ENCODE measurements at places on chromosomes 3 and 15. TPM values are rescaled to one million over a fixed set of nuclear protein-coding genes. Genes with fewer than 3 reads are reported as not detected.

CCDC39 gene
- total RNA-seq = 3.3 TPM

DNA sequence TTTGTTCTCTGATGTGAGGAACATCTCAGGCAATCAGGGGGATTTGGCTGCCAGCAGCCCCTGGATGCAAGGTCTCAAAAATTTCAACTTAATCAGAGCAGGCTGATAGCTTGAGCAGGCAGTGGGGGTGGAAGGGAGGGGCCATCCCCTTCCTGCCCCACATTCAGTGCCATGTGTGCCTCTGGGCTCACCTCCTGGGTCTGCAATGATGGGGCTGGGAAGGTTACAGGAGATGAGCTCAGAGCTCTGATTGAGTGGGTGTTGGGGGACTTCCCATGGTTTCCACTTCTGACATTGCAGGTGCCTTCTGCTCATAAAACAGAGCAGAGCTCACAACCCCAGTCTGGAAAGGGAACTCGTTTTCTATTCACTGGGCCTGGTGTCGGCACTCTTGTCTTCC, 37.0 kb downstream of the PARP16 start:
- H3K4me3 ChIP-seq = no peak overlapping the region
- H3K4me1 ChIP-seq = peaks cover 13% of the 10 kb centered on the region
- H3K27me3 ChIP-seq = no peaks in the 10 kb centered on the region
- H3K36me3 ChIP-seq = no peaks in the 10 kb centered on the region

FAM81A gene
- 0.41 TPM for total RNA-seq

DNA sequence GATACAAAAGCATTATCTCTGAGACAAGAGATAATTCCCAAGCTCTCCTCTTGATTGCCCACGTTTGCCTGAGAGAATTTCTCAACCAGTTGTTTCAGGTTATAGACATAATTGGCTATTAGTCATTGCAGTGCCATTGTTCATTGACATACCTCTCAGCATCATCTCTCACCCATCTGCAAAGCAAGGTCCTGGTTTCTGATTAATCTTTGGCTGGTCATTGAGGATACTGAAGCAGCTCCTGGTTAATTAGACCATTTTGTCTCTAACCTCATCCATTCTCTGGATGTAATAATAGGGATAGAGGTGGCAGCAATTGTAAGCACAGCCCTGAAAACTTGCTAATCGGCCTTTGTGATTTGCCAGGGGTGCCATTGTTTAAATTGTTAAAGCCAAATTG, 104.2 kb downstream of the CNTN6 start:
- H3K36me3 ChIP-seq = no peaks in the 10 kb centered on the region
- H3K27me3 ChIP-seq = no peaks in the 10 kb centered on the region
- H3K4me1 ChIP-seq = peaks cover 24% of the 10 kb centered on the region
- DNase-seq = peak; percentile 49
- H3K27ac ChIP-seq = peak overlapping the region; percentile 62

DNA sequence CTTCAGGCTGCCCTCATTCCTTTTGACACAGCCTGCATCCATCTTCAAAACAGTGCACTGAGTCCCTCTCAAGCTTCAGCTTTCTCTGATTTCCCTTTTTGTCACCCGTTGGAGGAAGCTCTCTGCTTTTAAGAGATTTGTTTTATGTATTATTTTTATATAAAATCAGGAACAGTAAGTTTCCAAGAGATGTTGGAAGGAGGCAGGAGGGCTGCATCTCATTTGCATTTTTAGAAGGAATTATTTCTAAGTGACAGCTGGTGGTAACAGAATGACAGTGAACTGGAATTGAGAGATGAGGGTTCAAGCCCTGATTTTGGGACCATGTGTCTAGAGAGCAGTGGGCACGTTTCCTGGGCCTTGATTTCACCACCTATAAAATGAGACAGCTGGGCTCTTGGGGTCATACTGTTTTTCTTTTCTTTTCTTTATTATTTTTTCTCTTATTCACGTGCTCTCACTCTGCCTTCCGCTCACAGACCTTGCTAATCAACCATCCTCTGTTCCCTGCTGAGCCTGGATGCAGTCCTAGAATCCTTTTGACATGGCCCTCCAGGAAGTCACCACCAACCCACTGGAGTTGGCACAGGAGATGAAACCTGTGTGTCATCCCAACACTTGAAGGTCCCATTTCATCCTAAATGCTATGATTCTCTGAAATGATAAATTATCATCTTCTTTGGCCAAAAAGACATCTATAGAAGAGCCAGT, 148.6 kb downstream of the CACNA2D3 start:
- H3K36me3 ChIP-seq = no peaks in the 10 kb centered on the region
- no peak overlapping the region for H3K27ac ChIP-seq
- no peaks in the 10 kb centered on the region for H3K4me1 ChIP-seq
- DNase-seq = no peak
- no peaks in the 10 kb centered on the region for H3K27me3 ChIP-seq

DNA sequence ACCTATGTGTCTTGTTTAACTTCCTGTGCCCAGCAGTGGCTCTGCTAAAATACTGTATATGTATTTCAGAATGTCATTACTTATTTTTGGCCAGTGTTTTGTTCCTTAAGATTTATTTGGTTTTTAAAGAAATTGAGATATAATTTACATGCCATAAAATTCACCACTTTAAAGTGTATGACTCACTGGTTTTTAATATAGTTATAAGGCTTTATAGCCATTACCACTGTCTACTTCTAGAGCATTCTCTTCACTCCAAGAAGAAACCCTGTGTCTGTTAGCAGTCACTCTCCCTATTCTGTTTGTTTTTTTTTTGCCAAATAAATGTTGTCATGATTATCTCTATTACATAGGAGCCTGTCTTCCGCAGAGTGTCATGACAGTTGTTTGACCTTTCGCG, 25.8 kb downstream of the PPM1L start:
- H3K36me3 ChIP-seq = no peaks in the 10 kb centered on the region
- no peak overlapping the region for H3K4me3 ChIP-seq
- no peak overlapping the region for H3K27ac ChIP-seq
- no peaks in the 10 kb centered on the region for H3K27me3 ChIP-seq
- no peak for DNase-seq
- peaks cover 23% of the 10 kb centered on the region for H3K4me1 ChIP-seq

ATP8B4 gene
- 2.7 TPM for total RNA-seq

DNA sequence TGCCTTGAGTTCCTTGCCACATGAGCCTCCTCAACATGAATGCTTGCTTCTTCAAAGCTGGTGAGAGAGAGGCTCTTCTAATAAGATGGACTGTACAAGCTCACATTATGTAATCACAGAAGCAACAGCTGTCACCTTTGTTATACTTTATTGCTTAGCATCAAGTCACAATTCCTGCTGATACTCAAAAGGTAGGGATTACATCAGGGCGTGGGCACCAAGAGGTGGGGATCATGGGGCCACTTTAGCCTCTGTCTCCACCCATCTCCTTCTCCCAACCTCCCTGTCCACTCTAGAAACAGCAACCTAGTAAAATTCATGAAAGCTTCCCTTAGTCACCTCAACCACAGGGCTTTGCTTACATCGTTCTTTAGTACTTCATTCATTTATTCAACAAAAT, 95.9 kb downstream of the FAM43A start:
- no peaks in the 10 kb centered on the region for H3K27me3 ChIP-seq
- H3K4me1 ChIP-seq = peaks cover 11% of the 10 kb centered on the region
- no peak overlapping the region for H3K4me3 ChIP-seq
- H3K27ac ChIP-seq = no peak overlapping the region

CLDN11 gene
- total RNA-seq = 1.6 TPM

- H3K4me3 ChIP-seq = no peak overlapping the region
- H3K4me1 ChIP-seq = peaks cover 23% of the 10 kb centered on the region
- no peaks in the 10 kb centered on the region for H3K27me3 ChIP-seq
- H3K36me3 ChIP-seq = no peaks in the 10 kb centered on the region
- DNase-seq = no peak
Measured at GRCh38 chr3:135158520-135158919, 363.5 kb downstream of the EPHB1 start.

- no peak for DNase-seq
- H3K4me3 ChIP-seq = no peak overlapping the region
- H3K4me1 ChIP-seq = peaks cover 5% of the 10 kb centered on the region
- H3K36me3 ChIP-seq = no peaks in the 10 kb centered on the region
- no peak overlapping the region for H3K27ac ChIP-seq
Measured at GRCh38 chr3:150150633-150151032, 179.9 kb upstream of the PFN2 start.

DNA sequence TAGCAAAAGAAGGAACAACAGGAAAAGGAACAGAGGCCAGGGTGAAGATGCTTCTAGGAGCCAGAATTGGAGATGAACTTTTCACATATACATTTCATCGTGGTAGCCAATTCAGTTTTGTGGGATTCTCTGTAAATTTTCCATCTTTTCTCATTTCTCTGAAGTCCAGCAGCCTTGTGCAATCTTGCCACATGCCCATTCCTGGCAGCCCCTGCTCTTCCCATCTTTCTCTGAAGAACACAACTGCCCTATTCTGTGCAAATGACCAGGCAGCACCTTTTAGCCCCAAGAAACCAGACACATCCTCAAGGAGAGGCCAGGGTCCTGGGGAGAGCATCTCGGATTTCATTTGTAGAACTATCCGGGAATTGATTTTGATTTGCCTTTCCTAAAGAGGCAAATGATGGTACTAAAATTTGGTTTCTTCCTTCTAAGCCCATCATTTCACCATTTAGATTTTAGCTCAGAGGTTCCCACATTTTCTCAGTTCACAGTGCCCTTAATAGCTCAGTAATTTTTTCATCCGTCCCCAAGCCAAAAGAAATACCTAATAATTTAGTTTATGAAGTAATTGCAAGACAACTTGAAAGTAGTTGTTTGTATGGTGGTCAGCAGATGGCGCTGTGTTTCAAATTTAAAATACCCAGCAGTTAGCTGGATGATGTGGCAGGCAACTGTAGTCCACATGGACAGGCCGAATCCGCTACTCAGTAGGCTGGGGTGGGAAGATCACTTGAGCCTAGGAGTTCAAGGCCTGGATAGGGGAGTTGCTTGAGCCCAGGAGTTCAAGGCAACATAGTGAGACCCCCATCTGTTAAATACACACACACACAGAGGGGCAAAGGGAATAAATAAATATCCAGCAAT, 61.3 kb upstream of the ACKR4 start:
- H3K36me3 ChIP-seq = peaks cover 5% of the 10 kb centered on the region
- peak; percentile 72 for DNase-seq
- no peak overlapping the region for H3K4me3 ChIP-seq
- H3K27me3 ChIP-seq = no peaks in the 10 kb centered on the region

DNA sequence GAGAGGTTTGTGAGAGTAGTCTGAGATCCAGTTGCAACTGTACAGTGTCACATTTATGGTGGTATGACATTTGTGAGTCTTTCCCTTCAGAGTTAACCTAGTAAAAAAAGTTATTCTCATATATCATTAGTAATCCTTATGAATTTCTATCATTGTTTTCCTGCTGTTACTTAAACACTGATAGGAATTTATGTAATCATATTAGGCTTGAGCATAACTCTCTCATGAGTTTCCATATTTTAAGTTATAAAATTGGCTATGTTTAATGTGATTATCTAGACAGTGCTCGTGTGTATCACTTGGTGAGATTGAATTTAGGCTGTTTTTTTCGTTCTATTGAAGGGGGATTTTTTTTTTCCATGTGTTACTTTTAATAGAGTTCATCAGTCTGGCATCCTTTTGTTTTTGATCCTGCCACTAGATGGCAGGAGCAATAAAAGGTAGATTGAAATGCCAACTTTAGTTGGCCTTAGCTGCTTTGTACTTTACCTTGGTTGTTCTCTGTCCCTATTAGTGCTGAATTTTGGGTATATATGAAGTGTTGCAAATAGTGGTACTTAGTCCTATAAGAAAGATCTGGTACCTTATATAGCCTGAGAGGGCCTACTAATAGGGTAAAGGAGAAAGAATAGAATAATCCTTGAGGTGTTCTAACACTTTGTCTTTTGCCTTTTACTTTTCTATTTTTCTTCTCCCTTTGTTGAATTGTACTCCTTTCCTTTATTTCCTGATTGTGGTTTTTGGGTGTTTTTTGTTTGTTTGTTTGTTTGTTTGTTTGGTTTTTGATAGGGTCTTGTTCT, 17.9 kb downstream of the STT3B start:
- no peak overlapping the region for H3K4me3 ChIP-seq
- no peak overlapping the region for H3K27ac ChIP-seq
- no peaks in the 10 kb centered on the region for H3K27me3 ChIP-seq

CHRNA3 gene
- total RNA-seq = 1.6 TPM

GRCh38 chr3:141851411-141851810, 25.0 kb upstream of the ATP1B3 start:
- H3K4me1 ChIP-seq = no peaks in the 10 kb centered on the region
- no peak overlapping the region for H3K27ac ChIP-seq
- no peaks in the 10 kb centered on the region for H3K36me3 ChIP-seq
- no peak overlapping the region for H3K4me3 ChIP-seq

DNA sequence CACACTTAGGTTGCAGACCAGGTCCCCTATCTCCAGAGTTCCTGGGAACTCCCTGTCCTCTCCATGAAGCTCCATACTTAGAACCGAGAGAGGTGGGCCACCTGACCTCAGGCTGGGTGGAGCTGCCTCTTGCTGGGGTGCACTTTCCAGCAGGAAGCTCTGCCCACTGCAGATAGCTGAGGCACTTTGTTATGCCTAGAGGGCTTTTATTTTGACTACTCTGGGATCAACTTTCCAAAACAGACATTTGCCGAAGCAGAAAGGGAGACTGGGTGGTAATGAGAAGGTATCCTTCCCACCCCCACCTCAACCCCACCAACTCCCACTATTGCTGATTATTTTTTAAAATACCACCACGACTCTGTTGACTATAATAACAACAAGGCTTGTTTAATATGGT, 54.7 kb downstream of the CLDN11 start:
- no peak for DNase-seq
- H3K27ac ChIP-seq = no peak overlapping the region
- no peak overlapping the region for H3K4me3 ChIP-seq
- H3K4me1 ChIP-seq = peaks cover 30% of the 10 kb centered on the region
- no peaks in the 10 kb centered on the region for H3K36me3 ChIP-seq
- H3K27me3 ChIP-seq = no peaks in the 10 kb centered on the region

DNA sequence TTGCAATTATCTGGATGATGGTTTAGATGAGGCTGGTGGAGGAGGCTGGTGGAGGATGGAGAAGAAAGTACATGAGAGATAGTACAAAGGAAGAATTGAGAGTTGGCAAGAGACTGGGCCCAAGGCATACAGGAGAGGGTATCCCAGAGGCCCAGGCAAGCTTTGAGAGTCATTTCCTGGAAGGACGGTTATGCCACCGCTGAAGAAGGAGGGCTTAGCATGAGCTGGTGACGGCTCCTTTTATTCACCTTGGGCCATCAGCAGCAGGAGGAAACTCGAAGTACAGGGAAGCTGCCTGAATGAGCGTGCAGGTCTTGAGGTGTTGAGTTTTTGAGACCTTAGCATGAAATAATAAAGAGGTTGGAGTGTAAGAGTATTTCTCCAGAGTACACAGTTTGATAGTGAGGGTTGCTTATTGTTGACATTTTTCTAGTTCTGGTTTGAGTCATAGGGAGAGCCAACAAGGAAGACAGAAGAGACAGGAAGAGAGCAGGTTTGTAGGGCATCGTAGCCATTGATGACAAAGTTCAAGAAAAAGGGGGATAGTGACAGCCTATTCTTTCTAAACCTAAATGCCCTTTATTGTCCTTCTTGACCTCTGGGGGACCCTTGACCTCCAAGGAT, 13.8 kb downstream of the THSD4 start:
- H3K4me1 ChIP-seq = peaks cover 5% of the 10 kb centered on the region
- no peaks in the 10 kb centered on the region for H3K27me3 ChIP-seq
- no peak overlapping the region for H3K27ac ChIP-seq
- H3K4me3 ChIP-seq = no peak overlapping the region
- no peak for DNase-seq

Measured in neural progenitor cell (in vitro differentiated cells).